ENCODE measurements at places on chromosomes 16 and 17. TPM values are rescaled to one million over a fixed set of nuclear protein-coding genes. Genes with fewer than 3 reads are reported as not detected.
A peak's percentile ranks its signal among the peaks of the same experiment; 100 is the strongest.

GRCh38 chr17:43392397-43392796, 6.4 kb upstream of the ARL4D start:
- DNase-seq, result peak; percentile 54

DNA sequence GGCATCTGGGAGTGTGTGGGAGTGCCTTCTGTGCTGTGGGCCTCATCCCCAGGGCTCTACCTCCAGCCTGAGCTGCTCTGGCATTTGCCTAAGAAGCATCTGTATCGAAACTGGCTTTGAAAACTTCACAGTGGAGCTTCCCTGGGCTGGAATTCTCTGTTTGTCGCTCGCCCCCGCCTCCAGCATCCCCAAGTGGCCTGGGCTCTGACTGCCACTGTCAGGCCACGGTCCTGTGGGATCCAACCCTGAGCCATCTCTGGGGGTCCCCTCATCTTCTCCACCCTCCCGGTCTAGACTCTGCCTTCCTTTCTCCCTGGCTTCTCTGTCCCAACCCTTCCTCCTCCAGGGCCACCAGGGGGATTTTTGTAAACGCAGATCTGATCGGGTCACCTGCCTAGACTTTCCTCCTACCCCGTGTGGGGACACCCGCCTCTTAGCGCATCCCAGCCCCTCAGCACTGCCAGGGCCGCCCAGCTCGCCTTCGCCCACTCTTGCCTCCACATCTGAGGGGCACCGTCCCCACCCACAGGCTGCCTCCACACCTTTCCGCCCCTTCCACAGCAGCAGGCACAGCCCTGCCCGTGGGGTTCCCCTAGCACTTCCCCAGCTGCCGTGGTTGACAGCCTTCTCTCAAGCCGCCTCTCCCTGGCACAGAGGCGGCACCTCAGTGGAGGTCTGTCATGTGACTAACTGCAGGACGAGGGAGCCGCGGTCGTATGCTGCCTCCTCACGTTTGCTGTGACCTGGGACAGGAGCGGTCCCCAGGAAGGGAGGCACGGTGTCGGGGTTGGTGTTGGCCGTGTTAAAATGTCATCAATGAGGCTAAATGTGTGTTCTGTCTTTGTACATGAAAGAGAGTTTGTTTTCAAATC, 12.0 kb downstream of the TBC1D24 start:
- DNase-seq, result peak; percentile 90

DNA sequence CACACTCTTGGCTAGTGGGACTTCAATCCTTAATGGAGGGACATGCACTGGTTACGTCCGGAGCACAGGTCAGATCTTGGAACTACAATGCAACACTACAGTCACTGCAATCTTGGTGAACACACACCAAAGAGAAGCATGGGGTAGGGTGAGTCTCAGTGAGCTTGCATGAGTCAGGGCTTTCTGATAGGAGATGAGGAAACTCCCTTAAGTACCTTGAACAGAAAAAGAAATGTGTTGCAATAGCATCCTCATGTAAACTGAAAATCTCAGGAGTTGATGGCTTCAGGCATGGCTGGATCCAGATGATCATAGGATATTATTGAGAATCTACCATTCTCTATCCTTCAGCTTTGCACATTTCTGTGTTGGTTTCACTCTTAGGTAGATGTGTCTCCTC, 54.1 kb downstream of the CES1 start:
- no peak for DNase-seq

- no peak for DNase-seq
Measured at GRCh38 chr17:29256735-29257466, 10.2 kb downstream of the CRYBA1 start.

DNA sequence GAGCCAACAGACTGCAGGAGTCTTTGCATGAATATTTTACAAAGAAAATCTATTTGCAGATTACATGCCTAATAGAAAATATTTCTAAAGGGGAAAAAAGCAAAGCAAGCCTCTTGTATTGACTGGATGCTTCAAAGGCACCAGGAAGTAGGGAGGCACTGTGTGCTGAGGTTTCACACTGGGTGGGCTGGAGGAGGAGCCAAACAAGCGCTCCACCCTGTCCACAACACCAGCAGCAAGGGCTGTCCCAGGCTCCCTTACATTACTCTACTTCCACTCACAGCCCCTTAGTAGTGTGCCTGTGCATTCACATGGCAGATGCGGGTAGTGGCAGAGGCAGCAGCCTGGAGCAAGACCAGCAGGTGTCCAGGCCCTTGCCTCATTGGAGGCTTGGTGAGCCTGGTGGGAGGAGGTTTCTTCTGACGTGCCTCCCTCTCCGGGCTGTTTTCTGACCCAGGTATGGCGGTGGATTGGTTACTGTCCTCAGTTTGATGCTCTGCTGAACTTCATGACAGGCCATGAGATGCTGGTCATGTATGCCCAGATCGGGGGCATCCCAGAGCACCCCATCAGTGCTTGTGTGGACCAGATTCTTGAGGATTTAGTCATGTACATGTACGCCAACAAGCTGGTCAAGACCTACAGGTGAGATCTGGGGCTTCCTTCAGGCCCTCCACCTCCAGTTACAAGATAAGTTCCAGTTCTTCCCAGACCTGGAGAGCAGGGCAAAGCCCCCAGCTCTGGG, 7.0 kb upstream of the CCNF start:
- no peak for DNase-seq

DNA sequence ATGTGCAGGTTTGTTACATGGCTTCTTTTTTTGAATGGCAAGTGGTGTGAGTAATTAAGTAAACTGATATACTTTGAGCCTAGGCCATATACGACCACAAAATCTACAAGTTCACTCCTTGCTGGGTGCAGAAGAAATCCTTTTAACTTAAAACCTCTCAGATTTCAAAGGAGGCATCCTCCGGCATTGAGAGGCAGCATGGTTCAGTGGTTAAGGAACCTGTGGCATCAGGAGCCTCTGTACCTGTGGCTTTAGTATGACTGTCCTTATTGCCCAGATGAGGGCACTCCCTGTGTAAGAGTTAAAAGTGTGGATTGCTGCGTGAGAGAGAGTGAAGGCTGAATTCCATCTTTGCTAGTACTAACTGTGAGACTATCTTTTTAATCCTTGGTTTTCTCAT, 3.3 kb downstream of the NLRP1 start:
- no peak for DNase-seq

DNA sequence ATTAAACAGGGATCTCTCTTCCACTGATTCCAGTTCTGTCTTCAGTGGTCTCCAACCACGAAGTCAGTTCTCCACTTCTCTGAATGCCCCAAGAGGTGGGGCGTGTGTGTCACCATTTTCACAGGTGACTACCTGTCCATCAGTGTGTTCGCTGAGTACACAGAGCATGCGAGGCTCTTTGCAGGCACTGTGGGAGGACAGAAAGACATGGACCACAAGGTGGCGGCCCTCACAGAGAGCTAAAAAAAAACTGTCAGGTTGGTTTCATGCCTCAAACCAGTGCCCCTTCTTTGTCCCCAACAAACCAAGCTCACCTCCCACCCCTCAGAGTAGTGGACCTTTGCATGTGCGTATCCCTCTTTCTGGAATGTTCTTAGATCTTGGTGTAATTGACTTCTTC, 13.8 kb downstream of the EMP2 start:
- DNase-seq, result no peak

- peak; percentile 90 for DNase-seq
Measured at GRCh38 chr17:57085448-57086068, 512 bp downstream of the AKAP1 start.

- DNase-seq, result no peak
Measured at GRCh38 chr17:67647482-67647881, 70.3 kb upstream of the NOL11 start.

DNA sequence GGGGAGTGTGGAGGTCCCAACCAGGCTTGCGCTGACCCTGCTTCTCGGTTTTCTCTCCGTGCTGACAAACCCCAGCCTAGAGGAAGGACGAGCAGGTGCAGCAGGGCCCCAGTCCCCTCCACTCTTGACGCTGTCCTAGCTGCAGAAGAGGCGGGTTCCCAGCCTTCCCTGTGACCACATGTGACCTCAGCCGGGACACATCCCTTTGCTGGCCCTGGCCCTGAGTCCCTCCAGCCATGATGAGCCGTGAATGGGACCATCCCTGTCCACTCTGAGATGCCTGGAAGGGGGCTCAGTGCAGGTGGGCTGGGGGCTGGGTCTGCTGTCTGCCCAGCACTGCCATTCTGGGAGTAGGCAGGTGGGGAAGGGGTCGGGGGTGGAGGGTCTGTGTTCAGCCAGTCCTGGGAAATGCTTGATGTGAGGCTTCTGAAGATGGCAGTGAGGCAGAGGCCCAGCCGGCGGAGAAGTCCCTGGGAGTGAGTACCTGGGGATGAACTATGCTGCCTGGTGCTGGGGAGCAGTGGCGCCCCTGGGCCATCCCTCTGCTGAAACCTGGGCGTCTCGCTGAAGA, 1.9 kb upstream of the TUBB3 start:
- DNase-seq, result peak; percentile 66

Gene TBC1D3H
- total RNA-seq, result not detected

Gene CCL2
- not detected for total RNA-seq

Gene NOD2
- 9.3 TPM for total RNA-seq

Gene KRTAP9-4
- total RNA-seq, result not detected

Gene PRSS8
- not detected for total RNA-seq

Gene VPS35L
- total RNA-seq, result 37.8 TPM

Data from activated CD4-positive, alpha-beta T cell treated with anti-CD3 and anti-CD28 coated beads, Interleukin-2, amount 10 ng/mL, durations not matched to agents 24 days and 14 days (primary cell).